ENCODE measurements at places on chromosomes 6 and 20.
A peak's percentile ranks its signal among the peaks of the same experiment; 100 is the strongest.

GRCh38 chr6:166106076-166106686, 61.5 kb downstream of the TBXT start:
- DNase-seq, result no peak

DNA sequence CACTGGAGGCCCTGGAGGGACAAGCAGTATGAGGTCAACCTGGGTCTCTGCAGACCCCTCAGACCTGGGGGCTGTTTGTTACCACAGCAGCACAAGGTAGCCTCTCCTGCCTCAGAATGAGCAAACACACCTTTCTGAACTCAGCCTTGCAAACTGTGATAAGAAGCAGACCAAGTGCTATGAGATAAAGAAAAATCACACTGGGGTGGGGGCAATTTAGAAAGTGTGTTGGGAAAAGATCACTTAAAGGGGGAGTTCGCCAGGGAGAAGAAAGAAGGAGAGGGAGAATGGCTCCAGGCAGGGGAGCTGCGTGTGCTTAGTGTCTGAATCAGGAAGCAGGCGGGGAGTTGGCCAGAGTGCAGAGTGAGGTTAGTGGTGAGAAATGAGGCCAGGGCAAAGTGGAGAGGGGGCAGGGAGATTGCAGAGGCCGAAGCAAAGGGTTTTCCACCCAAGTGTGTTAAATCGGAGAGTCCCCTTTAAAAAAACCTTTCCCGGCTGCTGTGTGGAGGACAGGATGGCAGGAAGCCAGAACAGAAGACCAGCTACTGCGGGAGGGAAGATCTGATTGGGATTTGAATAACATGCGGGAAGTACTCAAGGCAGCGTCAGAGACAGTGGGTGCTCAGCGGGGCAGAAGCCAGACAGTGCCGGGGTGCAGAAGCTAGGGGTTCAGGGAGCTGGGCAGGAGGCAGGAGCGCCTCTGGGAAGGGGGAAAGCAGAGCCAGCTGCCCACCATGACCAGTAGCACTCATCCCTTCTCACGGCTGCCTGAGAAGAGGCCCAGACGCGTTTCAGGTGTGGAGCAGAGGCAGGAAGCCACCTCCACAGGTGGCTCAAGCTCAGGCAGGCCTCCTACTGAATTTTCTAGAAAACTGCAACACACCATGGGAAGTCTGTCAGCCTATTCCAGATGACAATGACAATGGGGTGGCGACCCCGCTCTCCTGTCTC, 9.0 kb downstream of the ADA start:
- peak; percentile 15 for DNase-seq

DNA sequence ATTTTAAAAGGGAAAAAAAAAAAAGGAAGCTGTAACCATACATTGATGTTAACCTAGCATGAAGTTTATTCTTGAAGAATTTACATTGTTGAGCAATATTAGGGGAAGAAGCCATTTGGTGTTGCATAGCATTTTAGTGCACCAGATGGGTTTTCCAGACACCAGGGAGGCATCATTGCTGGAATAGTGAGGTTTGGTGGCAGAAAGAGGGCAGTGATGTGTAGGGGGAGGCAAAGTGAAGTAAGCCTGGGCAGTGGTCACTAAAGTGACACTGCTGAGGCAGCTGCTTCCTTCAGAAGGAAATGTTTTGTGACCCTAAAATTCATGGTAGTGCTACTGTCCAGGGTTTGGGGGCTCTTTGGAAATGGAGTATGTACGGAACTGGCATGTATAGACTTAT, 2.6 kb downstream of the TOMM6 start:
- no peak for DNase-seq

GRCh38 chr6:105836889-105837288, 249.2 kb upstream of the PRDM1 start:
- no peak for DNase-seq

- DNase-seq, result no peak
Observed at GRCh38 chr6:16432075-16433032, 194.0 kb downstream of the GMPR start.

- DNase-seq, result no peak
Observed at GRCh38 chr6:7204726-7205125, 97.0 kb downstream of the RREB1 start.

DNA sequence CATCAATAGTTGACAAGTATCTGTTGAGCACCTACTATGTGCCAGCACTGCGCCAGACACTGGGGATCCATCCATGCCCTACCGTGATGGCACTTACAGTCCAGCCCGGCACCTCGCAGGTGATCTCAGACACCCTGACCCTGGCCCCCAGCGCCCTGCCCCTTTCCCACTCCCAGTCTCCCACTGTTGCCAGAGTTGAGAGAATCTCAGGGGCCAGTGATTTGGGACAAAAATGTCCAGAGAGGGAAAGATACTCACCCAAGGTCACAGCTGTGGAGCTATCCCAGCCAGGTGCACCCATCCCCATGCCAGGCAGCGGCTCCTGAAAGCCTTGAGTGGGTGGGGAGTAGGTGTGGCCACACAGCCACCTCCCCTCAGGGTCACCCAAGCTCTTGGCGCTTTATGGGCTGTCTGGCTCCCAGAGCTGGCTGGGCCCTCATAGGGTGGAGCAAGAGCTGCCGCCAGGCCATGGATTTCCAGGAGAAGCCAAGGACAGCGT, 3.3 kb downstream of the PI16 start:
- DNase-seq, result no peak

GRCh38 chr20:41649489-41649888, 31.3 kb upstream of the CHD6 start:
- no peak for DNase-seq

GRCh38 chr20:59144831-59145196, 18.8 kb upstream of the ZNF831 start:
- no peak for DNase-seq

GRCh38 chr6:37202788-37203491, 33.0 kb downstream of the PIM1 start:
- no peak for DNase-seq

- no peak for DNase-seq
Observed at GRCh38 chr20:57211908-57212533, 54.4 kb downstream of the BMP7 start.

DNA sequence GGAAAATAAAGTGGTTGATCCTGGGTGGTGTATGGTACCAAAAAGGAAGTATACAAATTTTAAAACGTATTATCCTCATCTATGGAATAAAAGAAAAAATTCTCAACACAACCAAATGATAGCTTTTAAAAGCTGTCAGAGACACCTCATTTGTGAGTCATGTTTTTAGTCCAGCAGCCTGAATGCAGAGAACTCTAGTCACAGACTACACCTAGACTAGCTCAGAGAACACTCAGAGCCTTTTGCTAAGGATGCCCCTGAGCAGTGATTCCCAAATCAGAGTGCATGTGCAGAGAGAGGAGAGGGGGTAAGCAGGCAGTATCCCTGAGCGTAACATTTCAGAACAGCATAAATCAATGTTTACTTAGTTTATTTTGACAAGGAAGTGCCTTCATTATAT, 809.3 kb downstream of the HACE1 start:
- no peak for DNase-seq

DNA sequence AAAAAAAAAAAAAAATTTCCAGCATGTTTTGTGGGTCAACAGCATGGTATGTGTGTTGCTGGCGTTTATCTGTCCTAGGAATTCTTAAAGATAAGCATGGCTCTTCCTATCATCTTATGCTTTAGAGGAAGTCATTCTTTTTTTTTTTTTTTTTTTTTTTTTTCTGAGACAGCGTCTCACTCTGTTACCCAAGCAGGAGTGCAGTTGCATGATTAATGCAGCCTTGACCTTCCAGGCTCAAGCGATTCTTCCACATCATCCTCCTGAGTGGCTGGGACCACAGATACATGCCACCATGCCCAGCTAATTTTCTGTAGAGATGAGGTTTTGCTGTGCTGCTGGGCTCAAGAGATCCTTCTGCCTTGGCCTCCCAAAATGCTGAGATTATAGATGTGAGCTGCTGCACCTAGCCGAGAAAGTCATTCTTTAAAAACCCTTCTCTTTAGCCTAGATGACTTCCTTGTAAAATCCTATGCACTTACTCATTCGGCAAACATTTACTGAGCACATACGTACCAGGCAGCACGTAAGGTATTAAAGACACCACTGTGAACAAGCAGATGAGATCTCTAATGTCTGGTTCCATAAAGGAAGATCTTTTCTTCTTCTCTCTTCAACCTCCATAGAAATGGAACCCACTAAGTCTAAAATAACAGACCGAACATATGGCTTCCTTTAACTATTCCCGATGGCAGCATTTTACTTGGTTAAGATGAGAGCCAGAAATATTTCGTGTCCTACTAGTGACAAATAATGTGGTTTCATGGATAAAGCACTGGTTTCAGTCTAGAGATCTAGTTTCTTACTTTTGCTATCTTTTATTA, 122.4 kb downstream of the RIN2 start:
- peak; percentile 60 for DNase-seq

DNA sequence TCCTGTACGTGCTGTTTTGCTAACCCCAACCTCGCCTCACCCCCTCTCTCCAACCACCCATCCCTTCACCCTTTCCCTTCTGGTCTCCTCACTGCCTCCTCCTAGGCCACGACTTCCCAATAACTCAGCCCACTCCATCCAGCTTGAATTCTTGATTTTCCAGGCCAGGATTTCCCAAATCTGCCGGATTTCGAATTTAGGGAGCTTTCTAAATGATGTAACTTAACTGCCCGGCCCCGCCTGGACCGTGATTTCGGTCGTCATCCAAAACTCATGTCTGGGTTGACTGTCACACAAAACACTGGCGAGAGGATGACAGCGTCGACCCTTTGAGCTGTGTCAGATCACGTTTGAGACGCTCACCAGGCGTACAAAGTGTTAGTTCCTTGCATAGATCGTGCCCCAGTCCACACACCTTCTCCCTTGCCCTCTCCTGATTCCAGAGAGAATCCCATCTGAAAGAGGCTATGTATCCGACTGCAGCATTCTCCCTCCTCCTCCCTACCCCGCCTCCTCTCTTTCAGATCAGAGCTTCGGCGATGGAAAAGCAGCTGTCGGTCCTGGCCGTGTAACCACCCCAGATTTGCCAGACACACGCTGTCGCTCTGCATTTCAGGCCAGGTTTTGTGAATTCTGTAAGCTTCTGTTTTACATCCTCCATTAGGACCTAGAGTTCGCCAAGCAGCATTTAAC, 168.2 kb downstream of the GPX5 start:
- no peak for DNase-seq

- DNase-seq, result no peak
Observed at GRCh38 chr6:4503700-4504099, 272.5 kb upstream of the CDYL start.

DNA sequence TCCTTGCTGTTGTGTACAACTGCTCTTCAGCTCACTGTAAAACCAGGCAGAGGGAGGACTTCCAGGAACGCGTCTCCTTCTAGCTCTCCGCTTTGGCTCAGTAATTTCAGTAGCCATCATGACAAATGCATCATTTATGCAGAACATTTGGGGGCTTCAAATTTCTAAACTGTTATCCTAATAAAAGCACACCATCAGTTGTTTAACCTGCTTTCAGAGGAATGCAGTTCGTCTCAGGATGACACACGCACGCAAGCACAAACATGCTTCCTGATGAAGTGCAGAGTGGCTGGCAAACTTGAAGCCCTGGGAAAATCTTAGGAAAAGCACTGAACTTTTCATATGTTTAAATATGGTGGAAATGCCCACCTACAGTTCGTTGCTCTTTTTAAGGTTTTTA, 24.4 kb downstream of the SLC22A23 start:
- DNase-seq, result no peak

GRCh38 chr6:113486199-113486598, 370.9 kb upstream of the MARCKS start:
- no peak for DNase-seq

GRCh38 chr20:10590950-10591671, 82.7 kb downstream of the JAG1 start:
- DNase-seq, result no peak

DNA sequence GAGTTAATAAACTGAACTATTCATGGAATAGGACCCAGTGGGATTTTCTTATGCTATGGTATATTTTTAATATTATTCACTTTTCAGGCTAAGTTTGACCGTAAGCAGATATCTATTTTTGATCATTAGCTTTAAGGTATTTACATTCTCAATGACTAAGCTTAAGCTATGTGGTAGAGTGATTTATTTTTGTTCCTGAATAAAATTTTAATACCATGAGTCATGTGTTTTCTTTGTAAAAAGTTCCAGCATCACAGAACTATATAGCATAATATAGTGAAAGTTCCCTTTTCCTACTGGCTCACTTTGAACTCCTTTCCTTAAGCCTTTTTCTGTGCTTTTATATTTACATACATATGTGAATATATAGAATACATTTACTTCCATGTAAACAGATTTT, 75.8 kb downstream of the BCKDHB start:
- DNase-seq, result no peak

DNA sequence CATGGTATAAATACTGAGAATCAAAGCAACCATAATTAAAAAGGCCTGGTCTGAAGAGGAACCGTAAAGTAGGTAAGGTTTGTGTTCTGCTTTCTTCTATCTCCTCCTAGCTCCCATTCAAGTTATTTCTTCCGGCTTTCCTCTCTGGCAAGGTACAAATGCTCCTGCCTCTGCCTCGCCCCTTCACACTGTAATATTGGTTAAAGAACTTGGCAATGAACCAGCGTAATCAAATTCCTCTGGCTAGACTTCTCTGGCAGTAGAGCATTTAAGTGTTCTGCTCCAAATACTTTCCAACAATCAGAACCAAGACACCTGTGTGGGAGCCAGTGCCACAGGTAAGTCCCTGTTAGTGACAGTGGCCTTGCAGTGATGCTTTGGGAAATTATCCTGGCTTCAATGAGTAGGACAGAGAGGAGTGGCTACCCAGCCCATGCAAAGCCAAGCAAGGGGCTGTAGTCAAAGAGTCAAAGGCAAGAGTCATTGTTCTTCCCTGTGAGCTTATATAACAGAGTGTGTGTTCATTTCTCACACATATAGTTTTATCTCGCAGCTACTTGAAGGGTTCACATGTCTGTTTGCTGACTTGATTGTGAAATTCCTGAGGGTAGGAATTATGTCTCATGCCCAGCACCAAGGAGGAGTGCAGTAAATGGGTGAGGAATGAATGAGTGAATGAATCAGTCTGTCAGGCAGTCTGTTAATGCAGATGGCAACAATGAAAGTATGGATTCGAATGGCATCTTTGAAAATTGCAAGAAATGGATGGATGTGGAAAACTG, 329.3 kb downstream of the NRN1 start:
- no peak for DNase-seq

- no peak for DNase-seq
Observed at GRCh38 chr6:10884245-10884972, 2.4 kb upstream of the SYCP2L start.

DNA sequence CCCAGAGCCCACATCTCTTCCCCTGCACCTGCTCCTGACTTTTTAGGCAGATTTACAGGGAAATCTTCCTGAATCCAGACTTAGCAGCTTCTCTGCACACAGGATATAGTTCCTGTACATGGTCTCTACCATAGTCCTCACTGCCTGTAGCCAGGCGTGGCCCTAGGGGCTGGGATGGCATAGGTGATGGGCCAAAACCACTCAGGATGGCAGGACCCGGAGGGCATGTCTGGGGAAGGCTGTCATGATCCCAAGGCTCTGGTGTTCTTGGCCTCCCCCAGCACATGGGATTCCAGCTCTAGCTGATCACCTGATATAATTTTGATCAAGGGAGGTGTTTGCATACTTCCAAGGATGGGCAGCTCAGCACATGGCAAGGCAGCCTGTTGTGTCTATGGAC, 58.0 kb downstream of the TOX2 start:
- DNase-seq, result no peak

- DNase-seq, result no peak
Observed at GRCh38 chr6:11868392-11868791, 89.8 kb upstream of the ADTRP start.
